ENCODE measurements at places on chromosomes 5 and 9. TPM values are rescaled to one million over a fixed set of nuclear protein-coding genes. Genes with fewer than 3 reads are reported as not detected.

The PCDHGB2 gene
- 0.10 TPM for total RNA-seq

The STKLD1 gene
- 0.69 TPM for total RNA-seq

The PCDHGA2 gene
- not detected for total RNA-seq

The CRB2 gene
- total RNA-seq = not detected

The C5orf15 gene
- 23.7 TPM for total RNA-seq

Measured in activated CD4-positive, alpha-beta memory T cell treated with anti-CD3 and anti-CD28 coated beads for 36 hours (primary cell).